ENCODE measurements at places on chromosomes 6 and 20.

DNA sequence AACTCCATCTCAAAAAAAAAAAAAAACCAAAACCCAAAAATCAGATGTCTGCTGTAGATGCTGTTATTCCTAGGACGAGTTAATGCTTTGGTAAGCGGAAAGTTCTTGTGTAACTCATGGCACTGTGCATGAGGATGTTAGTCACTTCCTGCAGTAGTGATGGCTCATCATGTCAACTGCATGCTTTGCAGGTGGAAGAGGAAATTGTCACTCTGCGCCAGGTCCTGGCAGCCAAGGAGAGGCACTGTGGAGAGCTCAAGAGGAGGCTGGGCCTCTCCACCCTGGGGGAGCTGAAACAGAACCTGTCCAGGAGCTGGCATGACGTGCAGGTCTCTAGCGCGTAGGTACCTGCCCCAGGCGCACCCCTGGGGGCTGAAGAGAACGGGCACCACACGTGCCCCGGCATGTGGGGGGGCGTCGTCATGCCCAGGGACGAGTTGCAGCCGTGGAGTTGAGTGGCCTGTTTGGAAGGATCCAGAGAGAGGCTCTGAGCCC lies 8.5 kb downstream of the TPD52L2 start:
- DNase-seq: no peak

DNA sequence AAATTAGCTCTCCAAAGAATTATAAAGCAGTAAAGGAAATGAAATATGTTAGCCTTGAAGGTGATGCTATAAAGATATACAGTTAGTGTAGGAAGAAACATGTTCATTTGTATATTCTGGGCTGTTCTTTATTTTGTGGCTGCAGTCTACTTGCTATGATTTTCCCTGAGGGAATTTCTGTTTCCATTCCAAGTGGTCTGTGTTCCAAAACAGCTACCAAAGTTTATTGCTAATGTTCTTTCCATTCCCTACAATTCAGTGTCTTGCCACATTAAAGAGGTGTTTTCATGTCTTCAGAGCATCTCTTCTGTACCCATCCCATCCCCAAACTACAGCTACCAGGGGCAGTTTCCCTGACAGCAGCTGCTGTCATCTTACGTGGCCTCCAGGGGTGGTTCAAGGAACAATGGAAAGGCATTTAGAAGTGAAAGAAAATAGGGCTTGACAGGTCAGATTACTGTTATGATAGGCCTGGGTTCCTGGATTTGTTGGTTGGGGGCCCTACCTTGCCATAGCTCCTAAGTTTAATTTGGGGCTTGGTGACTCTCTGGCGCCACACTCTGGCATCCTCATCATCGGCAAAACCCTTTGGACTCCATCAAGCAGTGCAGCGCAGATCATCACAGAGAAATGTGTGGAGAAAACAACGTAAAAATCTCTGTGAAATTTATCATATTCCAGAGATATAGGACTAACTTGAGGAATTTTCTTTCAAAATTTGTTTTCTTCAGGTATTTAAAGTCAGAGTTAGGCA lies 33.8 kb upstream of the AIG1 start:
- DNase-seq: no peak

- no peak for DNase-seq
These were observed 69.2 kb downstream of the SLC23A2 start for GRCh38 chr20:4932061-4932460.

GRCh38 chr6:101666256-101666655 lies 272.7 kb downstream of the GRIK2 start:
- no peak for DNase-seq

- no peak for DNase-seq
These were observed 36.5 kb upstream of the RFPL4B start for GRCh38 chr6:112310439-112311125.

- no peak for DNase-seq
These were observed 132.7 kb upstream of the TMEM170B start for GRCh38 chr6:11404838-11405237.

DNA sequence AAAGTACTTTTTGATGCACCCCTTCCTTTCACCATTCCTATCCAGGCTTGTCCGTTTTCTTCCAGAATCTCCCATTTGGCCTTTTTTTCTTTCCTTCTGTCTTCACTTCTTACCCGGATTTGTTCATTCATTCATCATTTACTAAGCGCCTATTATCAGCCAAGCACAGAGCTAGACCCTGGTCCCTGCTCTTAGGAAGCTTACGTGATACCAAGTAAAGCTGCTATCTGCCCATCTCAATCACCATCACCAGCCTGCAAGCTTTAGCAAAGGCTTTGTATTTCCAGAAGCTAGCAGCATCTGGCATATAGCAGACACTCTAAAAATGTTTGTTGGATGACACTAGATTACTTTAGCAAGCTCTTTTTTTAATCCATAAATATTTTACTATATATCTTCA lies 4.8 kb downstream of the NDRG3 start:
- DNase-seq: no peak

GRCh38 chr6:127690092-127690491 lies 113.1 kb downstream of the C6orf58 start:
- DNase-seq: no peak

DNA sequence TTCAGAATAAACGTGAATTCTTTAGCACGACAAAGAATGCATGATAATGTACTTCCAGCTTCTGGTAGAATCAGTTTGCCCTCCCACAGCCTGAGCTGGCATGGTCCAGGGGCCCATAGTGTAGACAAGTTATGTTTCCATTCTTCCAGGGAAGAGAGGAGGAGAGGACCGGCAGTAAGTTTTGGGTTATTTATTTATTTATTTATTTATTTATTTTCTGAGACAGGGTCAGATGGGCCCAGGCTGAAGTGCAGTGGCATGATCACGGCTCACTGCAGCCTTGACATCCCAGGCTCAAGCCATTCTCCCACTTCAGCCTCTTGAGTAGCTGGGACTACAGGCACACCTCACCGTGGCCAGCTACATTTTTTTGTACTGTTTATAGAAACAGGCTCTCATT lies 4.7 kb downstream of the GABRR1 start:
- DNase-seq: no peak

DNA sequence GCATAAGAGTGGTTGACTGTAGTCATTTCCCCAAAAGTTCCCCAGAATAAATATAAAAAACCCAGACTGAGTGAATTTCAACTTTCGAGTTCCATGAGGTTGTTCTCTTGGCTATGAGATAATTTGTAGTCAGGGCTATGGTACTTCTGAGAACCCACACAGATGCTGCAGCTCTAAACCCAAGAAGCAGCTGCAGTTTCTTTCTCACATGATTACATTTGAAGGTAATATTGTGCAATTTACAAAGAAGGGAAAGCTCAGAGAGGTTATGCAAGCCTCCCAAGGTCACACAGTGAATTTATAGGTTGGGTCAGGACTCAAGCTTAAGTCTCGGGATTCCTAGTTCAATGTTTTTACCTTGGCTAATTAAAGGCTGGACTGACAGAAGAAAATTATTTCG lies 29.7 kb upstream of the CD93 start:
- no peak for DNase-seq

DNA sequence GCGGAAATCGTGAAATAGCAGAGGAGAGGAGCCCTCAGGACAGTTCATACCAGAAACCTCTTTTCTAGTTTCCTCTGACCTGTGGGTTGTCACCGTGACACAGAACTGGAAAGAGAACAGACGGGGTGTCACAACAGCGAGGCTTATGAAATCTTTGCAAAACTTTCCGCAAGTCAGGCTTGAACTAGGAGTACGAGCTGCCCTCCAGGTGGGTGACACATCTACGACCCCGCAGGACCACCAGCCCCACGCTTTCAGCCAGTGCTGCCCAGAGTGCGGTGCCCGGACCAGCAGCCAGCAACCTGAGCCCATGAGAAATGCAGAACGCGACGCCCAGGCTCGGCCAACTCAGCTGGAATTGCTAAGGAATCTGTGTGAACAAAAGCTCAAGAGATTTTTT lies 30.8 kb downstream of the WRNIP1 start:
- DNase-seq: no peak

GRCh38 chr6:147741389-147741788 lies 232.9 kb downstream of the SAMD5 start:
- no peak for DNase-seq

- no peak for DNase-seq
These were observed 62.2 kb downstream of the MYLK4 start for GRCh38 chr6:2688401-2689064.

DNA sequence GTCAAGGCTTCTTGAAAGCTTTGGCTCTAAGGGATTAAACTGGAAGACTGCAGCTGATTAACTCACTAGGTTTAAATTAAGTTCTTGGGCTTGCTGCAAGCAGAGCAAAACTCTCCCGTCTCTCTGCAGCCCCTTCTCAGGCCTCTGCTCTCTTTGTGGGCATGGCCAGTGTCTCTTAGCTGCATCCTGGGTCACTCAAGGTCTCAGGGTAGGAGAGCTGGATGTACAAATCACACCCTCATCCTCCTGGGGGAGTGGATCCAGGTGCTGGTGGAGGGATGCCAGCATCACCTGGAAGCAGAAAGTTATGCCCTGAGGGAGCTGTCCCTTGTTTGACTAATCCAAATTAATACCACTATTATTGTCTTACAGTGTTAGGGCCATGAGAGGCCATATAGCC lies 35.8 kb downstream of the GCM1 start:
- DNase-seq: peak; percentile 47

DNA sequence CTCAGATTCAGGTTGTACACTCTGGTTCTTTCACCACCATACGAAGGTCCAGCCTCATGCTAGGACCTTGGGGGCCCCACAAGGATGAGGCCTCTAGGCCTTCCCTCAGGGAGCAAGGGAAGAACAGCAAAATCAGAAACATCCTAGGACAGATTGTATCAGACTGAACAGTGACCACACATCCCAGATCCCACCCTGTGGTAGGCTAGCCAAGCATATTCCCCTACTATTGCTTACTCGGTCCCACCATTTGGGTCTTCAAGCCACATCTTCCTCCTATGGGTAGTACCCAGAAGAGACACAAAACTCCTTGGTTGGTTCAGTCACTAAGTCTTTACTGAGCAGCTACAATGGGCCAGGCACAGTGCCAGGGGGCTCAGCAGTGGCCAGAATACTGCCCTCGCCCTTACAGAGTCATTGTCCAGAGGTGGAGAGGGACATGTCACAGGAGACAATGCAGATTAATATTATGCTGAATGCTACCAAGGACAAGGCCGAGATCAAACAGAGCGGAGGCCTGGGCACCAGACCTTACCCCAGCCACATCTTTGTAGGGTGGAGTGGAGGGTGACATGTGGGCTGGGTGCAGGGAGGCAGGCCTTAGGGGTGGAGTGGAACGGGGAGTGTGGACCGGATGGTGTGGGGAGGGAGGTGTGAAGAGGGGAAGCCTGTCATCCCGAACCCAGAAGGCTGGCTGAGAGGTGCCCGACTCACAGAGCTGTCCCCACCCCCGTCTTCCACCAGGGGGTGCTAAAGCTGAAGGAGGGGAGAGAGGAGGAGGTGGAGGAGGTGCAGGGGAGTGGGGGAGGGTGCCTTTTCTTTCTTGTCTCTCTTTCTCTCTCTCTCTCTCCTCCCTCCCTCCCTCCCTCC lies 6.8 kb upstream of the MAPK13 start:
- DNase-seq: no peak

DNA sequence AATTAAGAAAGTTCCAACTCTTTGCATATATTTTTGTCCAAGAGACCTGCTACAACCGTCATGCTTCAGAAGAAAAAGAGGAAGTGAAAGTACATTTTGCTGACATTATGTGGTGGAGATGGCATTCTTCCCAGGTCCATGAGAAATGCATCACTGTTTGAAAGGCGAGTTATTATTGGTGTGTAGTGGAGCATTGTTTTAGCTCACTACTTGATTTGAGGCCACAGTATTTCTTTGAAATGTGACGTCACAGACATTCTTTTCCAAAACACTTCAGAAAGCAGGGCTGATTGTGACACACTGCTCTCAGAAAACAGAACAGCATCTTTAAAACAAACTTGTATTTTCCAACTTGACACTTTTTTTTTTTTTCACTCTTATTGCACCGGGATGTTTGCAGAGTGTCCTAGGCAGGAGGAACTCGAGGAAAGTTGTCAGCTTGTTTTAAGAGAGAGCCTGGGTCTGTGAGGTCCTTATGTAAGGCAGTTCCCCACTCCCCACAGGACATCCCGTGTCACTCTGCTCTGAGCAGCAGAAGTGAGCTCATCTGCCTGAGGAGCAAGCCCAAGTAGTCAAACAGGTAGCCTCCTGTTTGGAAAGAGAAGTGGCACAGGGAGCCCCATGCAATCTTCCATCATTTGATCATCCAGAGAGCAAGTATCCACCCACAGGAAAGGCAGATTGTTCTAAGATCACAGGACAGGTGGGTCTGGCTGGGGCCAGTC lies 1.1 kb downstream of the SPTLC3 start:
- DNase-seq: no peak

GRCh38 chr20:20299904-20300303 lies 68.0 kb upstream of the INSM1 start:
- no peak for DNase-seq

- DNase-seq: no peak
These were observed 404.0 kb downstream of the SMOC2 start for GRCh38 chr6:168844821-168845609.

DNA sequence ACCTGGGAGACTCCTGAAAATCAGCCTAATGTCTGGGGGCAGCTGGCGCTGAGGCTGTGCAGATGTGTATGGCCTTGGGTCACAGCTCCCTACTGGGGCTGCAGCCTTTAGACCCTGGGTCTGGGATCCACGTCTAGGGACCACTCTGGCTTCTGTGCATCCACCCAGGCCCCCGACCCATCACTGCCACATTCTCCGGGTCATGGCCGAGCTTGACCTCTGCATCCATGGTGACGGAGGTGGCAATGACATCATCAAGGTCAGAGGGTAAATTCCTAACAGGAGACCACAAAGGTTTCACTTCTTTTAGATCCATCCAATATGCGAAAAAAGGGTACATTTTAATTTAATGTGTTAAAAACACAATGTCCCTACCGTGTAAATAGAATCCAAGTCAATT lies 14.5 kb upstream of the PCMTD2 start:
- no peak for DNase-seq

Data from NCI-H1417 treated with DMSO at 0.1 percent for 48 hours (cell line).